ENCODE measurements at places on chromosomes 2 and 18.

- DNase-seq, result no peak
Measured at GRCh38 chr2:44741507-44741906, 200.0 kb upstream of the SIX3 start.

DNA sequence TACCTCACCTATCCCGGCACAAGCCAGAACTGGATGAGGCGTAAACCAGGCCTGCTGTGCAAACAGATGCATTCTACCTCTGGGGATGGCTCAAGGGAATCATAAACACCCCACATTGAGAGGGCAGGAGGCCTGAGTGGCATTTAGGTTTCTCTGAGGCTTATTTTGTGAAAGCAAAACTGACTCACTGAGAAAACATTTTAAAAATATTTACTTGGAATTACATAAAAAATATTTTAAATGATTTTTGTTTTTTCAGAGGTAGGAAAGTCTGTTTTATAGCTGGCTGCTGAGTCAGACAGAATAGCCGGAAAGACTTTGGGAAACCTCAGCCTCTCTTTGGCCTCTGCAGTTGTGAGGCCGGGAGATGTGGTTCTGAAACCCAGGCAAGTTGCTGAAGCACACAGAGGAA, 244.1 kb downstream of the NCKAP5 start:
- no peak for DNase-seq

DNA sequence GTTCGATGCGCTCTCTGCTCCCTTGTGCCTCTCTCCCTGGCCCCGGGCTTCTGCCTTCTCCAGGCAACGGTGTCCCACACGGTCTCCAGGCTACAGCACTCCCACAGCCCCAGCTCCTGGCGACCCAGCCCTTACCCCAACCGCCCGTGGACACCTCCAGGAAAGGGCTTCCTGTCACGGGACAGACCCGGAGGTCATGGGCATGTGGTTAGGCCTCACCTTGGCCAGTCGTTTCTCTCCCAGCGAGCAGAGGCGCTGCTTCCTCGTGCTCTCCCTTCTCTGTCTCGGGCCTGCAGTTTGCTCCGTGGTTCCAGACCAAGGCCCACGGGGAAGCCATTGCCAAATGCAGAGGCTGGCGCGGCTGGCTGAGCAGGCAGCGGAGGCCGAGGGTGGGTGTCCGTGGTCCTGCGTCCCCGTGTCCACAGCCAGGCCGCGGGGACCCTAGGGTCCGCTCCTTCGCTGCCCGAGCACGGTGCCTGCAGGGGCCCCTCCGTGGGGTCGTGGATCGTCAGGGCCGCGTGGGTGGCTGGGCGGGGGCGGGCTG, 61.0 kb upstream of the IL1RL1 start:
- DNase-seq, result no peak

DNA sequence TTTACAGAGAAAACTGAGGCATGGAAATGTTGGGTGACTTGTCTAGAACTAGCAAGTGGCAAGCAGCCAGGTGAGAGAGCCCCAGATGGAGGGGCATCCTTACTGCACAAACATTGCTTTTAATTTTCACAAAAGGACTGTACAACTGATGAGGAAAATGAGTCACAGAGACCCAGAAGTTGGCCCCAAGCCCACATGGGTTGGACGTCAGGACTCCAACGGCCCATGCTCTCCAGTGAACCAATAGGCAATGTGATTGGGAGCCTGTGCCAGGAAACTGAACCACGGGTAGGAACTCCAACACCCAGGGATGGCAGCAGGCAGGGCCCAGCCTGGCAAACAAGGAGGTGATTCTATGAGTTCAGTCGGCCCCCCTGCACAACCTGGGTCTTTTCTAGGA, 50.8 kb downstream of the PID1 start:
- no peak for DNase-seq

DNA sequence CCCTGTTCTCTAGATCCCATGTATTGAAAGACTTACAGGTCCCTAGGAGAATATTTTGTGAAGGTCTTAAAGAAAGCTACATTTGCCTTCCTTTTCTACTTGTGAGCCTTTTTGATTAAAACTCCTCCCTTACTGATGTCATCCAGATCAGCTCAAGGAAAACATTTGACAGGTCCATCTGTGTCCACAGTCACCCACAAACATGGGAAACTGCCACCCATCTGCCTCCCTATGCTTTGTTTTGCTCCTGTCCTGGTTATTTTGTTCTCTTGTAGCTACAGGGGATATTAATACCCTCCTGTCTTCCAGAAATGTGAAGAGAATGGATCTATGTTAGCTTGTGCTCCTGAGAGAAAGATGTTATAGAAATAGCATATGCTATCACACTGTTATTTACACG, 203.6 kb upstream of the GALNT5 start:
- DNase-seq, result no peak

DNA sequence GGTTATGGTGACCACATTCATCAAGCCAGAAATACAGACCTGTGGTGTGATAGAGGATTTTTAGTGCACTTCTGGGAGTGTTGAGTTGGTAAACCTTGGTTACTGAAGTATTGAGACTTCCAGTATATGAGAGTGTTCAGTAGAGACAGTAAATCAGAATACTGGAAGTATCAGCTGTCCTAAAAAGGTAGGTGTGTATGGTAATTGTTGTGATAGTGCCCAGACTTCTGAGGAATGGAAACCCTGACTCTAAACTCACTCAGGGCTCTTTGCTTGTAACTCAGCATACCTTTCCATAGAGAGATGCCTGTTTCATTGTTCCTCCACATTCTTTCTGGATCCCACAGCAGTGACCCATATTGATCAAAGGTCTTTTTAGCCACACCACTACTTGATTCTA, 217.1 kb downstream of the SETBP1 start:
- DNase-seq, result no peak

GRCh38 chr2:3242747-3243369, 134.8 kb downstream of the EIPR1 start:
- DNase-seq, result peak; percentile 21

DNA sequence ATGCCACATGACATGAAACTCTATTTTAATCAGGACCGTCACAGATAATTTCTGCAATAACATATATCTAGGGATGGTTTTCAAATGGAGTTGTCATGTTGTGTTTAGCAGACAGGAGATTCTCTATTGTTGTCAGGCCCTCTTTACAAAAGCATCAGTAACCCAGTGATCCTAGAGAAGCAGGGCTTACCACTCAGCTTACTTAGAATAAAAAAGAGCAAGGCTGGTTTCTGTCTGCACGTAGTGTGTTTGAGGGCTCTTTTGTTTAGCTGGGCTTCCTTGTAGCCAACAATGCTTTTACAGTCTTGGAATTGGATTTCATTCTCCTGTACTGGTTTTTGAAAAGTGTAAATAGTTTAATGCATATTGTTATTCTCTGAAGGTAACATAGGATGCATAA, 210.5 kb upstream of the NRP2 start:
- DNase-seq, result no peak

- DNase-seq, result no peak
Measured at GRCh38 chr2:65450810-65451209, 18.4 kb upstream of the SPRED2 start.

DNA sequence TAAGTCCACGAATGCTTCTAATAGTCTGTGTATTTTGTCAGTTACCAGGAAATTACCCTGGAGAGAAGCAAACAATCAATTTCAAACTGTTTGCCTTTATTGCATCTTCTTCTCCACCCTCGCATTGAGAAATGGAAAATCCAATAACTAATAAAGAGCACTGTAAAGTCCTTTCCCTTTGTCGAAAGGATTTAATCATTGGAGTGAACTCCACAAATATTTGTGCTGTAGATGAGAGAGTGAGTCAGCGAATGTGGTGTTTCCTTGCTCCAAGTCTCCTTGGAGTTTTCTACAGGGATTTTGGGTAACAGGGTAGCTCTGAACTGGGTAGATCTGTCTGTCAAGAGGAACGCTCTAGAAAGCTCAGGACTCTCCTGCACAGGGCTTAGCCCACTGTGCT, 240.2 kb downstream of the KCNS3 start:
- no peak for DNase-seq

- no peak for DNase-seq
Measured at GRCh38 chr2:16303761-16304160, 361.9 kb downstream of the CYRIA start.

DNA sequence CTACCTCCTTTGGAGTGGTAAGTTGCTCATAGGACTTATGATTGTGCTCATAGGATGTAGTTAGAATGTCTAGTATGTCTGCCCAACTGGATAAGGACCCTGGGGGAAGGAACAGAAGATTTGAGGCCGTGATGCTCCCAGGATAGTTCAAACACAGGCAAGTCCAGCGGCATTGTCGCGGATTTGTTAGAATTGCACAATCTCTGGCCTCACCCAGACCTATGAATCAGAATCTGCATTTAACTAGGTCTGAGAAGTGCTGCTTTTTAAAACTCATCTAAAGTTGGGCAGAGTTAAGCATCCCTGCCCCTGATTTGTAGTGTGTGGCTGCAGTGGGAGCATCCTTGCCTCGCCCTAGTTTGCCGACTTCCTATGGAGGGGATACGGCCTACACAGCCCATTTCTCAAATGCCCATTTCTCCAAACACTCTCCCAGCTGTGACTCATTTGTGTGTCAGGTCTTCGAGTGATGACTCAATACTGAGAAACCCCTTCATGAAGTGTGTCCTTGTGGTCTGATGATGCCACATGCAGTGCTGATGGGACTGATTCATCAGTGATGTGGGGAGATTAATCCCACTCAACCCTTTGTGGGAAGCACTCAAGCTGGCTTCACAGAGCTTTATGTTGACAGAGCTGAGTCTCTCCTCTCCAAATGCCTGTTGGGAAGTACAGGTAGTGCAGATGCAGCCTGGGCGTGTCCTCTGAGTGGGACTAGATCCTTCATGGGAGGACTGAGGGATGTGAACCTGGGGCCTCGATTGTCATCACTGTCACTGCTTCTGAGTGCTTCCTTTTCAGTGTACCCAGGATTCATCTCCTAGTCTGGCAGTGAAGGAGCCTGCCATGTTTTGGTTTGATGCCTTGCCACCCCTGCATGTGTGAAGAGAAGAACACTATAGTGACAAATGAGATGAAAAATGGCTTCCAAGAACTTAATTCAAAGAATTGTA, 18.7 kb downstream of the SMIM21 start:
- no peak for DNase-seq

- DNase-seq, result no peak
Measured at GRCh38 chr2:144441711-144442141, 78.2 kb downstream of the ZEB2 start.

DNA sequence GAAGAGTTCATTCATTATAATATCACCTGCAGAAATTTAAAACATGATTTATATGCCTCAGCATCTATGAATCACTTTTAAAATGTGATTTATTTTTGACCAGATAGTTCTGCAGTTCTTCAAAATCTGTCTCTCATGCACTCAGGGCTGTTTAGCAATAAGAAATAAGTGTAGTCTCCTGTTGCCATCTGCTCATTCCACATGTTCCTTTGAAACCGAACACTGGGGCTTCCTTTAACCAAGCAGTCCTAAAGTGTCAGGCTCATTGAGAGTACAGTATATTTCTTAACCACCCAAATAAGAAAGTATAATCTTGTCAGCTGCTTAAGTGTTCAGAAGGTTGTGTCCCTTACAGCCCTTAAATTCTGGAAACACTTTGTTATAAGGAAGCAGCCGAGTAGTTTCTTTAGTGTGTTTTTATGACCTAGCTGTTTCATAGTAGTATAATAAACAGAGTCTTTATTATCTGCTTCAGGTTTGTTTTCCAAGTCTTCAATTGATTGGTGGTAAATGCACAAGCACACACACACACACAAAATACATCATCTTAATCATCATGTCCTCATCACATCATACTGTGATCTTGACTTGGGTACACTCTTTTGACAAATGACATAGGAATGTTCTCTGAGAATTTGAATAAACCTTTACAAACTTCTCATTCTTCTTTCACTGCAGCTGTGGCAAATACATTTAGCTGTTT, 10.4 kb downstream of the WDR7 start:
- DNase-seq, result no peak

DNA sequence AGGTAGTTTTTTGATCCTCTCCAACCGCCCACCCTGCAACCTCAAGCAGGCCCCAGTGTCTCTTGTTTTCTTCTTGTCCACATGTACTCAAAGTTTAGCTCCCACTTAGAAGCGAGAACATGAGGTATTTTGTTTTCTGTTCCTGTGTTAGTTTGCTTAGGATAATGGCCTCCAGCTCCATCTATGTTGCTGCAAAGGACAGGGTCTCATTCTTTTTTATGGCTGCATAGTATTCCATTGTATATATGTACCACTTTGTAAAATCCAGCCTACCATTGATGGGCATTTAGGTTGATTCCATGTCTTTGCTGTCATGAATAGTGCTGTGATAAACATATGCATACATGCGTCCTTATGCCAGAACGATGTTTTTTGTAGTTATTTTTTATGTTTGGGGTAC, 2.5 kb downstream of the CRYGC start:
- DNase-seq, result no peak

- DNase-seq, result no peak
Measured at GRCh38 chr18:79962835-79963657, 1.4 kb upstream of the HSBP1L1 start.

GRCh38 chr18:35688757-35689156, 107.2 kb downstream of the GALNT1 start:
- no peak for DNase-seq

GRCh38 chr2:203787979-203788378, 79.6 kb upstream of the CTLA4 start:
- no peak for DNase-seq

- DNase-seq, result no peak
Measured at GRCh38 chr2:111054791-111055691, 65.7 kb upstream of the BCL2L11 start.

DNA sequence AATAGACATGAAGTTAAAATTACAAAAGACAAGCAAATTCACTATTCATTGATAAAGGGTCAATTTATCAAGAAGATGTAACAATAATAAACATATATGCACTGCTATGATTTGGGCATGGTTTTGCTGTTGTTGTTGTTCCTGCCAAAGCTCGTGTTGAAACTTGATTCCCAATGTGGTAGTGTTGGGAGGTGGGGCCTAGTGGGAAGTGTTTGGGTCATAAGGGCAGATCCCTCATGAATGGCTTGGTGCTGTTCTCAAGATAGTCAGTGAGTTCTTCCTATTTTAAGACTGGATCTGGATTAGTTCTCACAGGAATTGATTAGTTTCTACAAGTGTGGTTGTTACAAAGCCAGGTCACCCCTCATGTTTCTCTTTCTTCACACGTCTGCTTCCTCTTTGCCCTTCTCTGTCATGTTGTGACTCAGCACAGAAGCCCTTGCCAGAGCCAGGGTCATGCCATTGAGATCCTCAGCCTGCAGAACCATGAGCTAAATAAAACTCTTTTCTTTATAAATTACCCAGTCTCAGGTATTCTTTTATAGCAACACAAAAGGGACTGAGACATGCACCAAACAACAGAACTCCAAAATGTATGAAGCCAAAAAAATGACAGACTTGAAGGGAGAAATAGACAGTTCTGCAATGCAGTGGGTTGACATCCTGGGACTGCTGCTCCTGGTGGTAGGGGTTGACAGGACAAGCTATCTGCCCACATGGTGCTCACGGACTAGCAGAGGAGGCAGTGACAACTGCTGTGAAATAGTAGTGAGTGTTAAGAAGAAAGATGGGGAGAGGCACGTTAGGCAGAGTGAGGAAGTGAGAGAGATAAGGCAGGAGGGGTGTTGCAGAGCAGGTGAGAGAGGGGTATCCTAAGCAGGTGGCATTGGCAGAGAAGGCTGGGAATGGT, 18.6 kb upstream of the SKA1 start:
- no peak for DNase-seq
